G401 (cell line): ENCODE measurements at places on chromosomes 16 and 17.

- DNase-seq = no peak
Observed at GRCh38 chr16:78571898-78572358, 472.5 kb downstream of the WWOX start.

GRCh38 chr16:65119901-65120401, 1.9 kb downstream of the CDH11 start:
- peak; percentile 59 for DNase-seq

DNA sequence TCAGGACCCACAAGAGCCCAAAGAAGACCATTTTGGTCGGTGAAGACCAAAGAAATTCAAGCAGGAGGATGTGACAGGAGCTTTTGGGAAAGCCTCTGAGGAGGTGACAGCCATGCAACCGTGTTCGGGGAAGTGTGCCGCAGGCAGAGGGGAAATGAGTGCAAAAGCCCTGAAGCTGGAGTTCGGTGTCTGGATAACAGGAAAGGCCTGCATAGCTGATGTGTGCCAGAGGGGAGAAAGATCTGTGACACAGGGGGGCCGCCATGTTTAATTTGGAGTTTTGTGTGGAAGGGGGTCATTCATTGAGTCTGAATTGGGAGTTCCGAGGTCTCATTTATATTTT, 870 bp upstream of the ZC3H7A start:
- peak; percentile 38 for DNase-seq

DNA sequence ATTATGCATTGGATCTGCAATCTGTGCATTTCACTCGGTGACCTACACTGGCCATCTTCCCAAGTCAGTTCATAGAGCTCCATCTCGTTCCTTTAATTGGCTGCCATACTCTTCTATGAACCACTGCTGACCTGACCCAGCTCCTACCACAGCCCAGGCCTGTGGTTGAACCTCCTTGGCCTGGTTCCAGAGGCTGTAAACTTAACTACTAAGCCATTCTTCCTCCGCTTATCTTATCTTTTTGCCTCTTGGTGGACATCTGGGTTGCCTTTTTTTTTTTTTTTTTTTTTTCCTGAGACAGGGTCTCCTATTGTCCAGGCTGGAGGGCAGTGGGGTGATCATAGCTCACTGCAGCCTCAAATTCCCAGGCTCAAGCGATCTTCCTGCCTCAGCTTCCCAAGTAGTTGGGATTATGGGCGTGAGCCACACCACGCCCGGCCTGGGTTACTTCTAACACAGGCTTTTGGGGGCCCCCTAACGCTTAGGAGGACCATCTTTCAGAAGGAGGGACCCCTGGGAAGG, 18.3 kb downstream of the COQ7 start:
- no peak for DNase-seq

GRCh38 chr17:49555495-49556222, 20.0 kb upstream of the NXPH3 start:
- DNase-seq = no peak

- DNase-seq = no peak
Observed at GRCh38 chr16:23691483-23692189, 12.9 kb downstream of the PLK1 start.

- no peak for DNase-seq
Observed at GRCh38 chr16:29809031-29809747, 2.8 kb upstream of the PRRT2 start.

DNA sequence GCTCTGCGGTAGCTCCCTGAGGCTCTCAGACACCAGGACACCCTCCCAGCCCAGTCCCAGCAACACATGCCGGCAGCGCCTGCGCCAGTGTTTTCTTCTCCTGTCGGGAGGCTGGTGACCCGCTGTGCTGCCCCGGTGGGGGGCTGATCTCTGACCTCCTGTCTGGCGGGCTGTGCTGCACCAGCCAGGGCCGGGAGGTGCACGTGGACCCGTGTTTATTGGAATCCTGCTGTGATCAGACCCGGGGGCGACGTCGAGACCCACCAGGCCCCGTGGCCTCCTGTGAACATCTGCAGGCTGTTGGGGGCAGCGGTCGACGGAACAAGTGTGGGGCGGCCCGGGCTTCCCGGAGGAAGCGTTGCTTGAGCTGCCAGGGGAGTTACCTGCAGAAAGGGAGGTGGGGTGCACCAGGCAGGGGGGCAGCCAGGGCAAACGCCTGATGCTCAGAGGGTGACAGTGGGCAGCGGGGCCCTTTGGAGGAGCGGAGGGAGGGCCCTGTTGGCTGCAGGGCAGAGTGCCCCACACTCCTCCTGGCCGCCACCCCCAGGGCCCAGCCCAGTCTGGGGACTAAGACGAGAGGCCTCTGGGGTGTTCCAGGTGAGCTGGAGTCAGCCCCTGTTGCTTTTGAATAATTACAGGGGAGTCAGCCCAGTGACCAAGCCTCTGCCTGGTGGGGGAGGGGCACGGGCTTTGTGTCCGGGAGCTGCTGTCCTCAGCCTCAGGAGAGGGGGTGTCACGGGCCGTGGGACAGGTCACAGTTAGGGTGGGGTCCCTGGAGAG, 2.3 kb upstream of the SSTR5 start:
- no peak for DNase-seq

GRCh38 chr17:8160741-8161221, 2.0 kb downstream of the VAMP2 start:
- DNase-seq = no peak

DNA sequence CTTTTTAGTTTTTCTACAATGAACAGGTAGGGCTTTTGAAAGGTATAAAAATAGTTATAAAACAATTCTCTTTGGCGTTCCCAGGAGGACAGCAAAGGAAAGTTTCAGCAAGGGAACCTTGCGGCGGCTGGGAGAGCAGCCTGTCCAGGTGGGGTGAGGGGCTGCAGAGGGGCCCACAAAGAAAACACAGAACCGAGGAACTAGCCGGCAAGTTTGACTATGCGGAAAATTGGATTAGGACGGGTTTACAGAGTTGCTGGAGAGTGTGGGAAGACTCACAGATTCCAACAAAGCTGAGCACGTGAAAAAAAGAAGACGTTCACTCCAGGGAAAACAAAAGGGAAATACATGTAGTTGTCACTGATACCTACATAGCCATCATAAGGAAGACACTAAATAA, 40.2 kb upstream of the METTL16 start:
- DNase-seq = no peak

- DNase-seq = no peak
Observed at GRCh38 chr16:83143788-83144187, 517.0 kb downstream of the CDH13 start.

DNA sequence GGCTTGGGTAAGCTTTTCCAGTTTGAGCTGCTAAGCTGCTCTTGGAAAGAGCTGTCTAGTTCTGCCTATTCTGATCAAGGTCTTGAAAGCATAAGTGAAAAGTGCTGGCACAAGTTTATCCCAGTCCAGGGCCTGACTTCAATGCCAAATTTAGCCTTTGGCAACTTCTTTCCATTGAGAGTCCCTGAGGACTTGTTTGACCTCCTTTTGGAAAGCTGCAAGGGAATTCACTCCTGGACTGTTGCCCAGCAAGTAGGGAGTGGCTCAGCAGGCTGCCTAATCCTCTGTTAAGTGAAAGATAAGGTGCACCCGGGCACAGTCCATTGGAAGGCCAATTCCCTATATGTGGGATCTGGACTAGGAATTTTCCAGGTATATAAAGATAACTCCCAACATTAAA, 16.0 kb upstream of the TANC2 start:
- no peak for DNase-seq

DNA sequence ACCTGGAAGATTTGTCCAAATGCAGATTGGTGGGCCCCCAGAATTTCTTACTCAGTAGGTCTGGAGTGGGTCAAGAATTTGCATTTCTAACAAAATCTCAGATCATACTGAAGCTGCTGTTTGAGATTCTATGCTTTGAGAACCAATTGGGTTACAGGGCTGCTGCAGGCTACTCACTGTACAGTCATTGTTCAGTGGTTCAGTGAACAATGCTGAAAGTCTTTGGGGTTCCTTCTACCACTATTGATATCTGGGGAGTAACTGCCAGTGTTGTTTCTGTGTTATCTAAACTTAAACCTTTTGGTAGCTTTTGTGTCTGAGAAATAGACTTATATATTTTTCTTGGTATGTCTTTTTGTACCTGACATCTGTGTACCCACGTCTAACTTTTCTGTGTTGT, 187.5 kb downstream of the TANC2 start:
- no peak for DNase-seq

DNA sequence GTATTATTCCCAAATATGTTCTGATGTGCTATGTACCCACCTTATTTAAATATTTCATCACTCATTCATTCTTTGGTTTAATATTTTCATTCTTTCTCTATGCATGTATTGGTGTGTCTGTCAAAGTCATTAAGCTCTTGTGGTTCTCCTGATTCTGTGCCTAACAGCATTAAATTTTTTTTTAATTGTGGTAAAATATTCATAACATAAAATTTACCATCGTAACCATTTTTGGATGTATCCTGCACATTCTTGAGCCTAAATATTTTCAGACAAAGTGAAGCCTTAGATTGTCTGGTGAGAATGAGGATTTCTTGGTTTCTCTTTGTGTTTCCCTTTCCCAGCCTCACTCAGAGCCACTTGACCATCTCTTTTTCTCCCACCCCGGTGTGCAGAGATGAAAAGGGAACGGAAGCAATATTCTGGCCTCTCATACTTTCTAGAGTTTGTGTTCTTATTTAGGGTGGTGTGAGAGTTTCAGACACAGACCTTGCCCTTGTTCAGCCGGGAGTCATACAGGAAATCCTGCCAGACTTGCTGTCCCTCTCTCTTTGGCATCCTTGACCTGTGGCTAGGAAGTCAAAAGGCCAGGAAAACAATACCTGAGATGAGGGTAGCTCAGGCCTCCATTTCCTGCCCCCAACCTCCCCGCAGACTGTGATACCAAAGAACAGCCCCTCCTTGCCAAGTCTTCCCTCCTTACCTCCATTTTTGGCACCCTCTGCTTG, 4.9 kb downstream of the CCL5 start:
- DNase-seq = no peak

- DNase-seq = no peak
Observed at GRCh38 chr16:2715519-2715918, 4.5 kb downstream of the PRSS27 start.

- no peak for DNase-seq
Observed at GRCh38 chr16:30525844-30526136, 576 bp downstream of the ZNF768 start.

DNA sequence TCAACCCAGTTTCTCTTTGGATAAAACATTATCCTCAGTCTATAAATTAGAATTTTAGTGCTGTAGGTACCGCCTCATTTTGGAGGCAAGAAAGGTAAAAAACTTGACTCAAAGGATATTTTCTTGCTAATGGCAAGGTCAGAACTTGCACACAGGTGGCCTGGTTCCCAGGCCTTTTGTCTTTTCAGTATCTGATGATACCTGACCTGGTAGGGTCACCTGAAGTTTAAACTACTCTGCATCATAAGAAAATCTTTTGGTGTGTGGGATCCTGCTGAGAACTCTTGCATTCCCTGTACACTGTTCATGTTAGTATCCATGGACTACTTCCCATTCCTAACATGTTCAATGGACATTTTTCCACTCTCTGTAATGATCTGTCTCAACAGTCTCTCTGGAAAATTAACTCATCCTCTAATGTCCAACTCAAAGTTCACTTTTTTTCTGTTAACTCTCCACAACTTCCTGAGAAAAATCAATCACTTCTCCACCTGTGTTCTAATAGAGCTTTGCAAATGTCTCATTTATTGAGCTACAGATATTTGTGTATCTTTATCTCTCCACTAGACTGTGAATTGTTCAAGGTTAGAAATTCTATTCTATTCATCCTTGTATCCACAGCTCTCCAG, 317.1 kb upstream of the SOX9 start:
- no peak for DNase-seq
